Body of pancreas (tissue), 4 donors: ENCODE measurements at places on chromosomes 3 and 15. TPM values are rescaled to one million over a fixed set of nuclear protein-coding genes. Genes with fewer than 3 reads are reported as not detected.

DNA sequence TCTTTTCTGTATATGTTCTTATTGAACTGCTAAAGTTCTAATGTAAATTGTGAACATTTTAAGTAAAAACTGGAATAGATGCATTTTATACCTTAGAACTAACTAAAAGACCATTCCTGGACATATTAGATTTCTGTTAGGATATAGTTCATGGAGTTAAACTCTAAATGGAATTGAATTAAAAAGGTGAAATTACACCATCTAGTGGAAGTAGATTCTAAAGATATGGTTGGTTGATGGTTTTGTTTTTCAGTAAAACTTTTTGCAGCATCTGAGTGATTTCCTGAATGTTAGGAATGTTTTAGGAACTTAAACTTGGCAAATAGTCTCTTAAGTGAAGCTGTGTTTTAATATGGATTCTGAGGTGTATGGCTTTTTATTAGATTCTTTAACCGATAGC, 96.8 kb downstream of the SLMAP start:
- DNase-seq: no peak

- no peak for DNase-seq
Measured at GRCh38 chr15:63531586-63531985, 27.2 kb downstream of the USP3 start.

DNA sequence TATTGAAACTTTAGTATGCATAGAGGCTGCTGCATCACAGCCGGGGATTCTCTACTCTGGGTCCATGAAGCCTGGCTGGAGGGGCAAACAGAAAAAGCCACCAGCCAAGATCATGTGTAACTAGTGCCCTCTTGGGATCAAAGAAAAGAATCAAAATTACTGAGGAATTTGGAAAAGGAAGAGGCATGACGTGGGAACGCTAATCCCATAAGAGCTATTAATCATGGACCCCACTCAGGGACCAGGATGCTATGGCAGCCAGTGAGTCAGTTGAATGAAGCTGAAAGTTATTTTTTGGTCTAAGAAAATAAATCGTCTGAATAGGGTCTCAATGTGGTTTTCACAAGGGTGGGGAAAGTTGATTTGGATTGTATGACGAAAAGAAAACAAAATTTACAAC, 1165.1 kb downstream of the ROBO2 start:
- DNase-seq: no peak

DNA sequence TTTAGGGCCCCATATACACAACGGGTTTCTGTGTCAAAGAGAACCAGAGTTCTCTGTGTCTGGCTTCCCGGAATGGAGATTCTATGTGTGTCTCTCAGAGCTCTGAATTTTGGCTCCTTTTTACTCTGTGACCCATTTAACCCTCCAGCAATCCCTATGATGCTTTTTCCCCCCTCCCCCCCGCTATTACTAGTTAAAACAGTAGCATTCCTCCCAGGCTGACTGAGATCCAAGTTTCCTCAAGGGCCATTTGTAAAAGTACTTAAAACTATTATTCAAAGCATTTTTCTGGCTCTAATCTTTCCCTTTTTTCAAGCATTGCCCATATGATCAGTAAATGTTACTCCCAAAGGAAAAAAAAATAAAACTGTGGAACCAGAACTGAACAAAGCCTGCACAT, 6.6 kb upstream of the STAC start:
- no peak for DNase-seq

DNA sequence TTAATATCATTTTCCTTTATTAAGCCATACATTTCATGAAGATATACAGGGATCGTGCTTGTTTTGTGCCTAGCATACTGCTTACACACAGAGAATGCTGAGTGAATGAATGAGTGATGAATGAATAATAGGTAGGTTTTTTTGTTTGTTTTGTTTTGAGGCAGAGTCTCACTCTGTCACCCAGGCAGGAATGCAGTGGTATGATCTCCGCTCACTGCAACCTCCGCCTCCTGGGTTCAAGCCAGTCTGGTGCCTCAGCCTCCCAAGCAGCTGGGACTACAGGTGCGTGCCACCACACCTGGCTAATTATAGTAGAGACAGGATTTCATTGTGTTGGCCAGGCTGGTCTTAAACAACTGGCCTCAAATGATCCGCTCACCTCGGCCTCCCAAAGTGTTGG, 400.0 kb downstream of the ROBO1 start:
- no peak for DNase-seq

- DNase-seq: no peak
Measured at GRCh38 chr3:114872050-114872449, 275.0 kb downstream of the ZBTB20 start.

DNA sequence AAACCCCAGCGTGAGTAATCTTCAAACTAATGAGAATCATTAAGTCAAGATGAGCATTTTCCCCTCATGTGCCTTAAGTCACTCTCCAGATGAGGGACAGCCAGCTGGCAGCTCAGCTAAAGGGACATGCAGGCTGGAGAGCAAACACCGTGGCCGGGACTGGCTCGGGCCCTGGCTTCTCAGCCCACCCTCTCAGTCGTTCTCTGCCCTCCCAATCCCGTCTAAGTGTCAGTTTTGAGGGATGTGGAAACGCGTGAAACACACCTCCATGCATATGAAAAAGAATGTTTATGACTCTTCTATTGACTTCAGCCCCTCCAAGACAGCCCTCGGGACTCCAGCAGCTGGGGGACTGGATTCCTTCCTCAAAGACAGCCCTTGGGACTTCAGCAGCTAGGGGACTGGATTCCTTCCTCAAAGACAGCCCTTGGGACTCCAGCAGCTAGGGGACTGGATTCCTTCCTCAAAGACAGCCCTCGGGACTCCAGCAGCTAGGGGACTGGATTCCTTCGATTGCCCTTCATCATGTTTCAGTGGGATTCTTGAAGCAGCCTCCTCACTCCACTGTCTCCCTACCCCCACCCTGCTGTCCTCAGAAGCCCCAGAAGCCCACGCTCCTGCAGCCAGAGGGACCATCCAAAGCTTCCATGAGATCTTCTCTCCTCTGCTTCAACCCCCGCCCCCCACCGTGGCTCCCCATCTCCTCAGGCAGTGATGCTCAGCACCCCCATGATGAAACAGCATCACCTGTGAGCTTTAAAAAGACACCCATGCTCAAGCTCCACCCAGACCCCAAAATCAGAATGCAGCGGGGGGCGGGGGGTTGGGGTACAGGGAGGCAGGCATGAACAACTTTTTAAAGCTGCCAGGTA, 228.9 kb downstream of the XXYLT1 start:
- DNase-seq: no peak

- no peak for DNase-seq
Measured at GRCh38 chr3:151979906-151980305, 106.5 kb downstream of the SUCNR1 start.

DNA sequence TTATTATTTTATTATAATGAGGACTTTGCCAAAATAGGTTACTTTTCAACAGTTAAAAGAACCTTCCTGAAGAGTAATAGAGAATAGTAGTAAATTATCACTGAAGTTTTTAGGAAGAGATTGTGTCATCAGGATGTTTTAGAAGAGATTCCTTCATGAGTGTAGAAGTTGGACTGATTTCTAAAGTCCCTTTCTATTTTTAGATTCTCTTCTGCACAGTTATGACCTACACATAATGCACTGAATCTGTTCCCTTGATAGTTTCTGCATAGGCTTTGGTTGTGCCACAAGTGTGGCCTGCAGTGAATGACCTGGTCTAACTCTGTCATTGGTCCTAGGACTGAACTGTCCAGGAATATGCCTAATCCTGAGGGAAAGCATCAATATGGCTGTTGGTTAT, 23.9 kb downstream of the SLC35A5 start:
- DNase-seq: no peak

GRCh38 chr3:135966962-135967274, 1.4 kb downstream of the PPP2R3A start:
- DNase-seq: no peak

DNA sequence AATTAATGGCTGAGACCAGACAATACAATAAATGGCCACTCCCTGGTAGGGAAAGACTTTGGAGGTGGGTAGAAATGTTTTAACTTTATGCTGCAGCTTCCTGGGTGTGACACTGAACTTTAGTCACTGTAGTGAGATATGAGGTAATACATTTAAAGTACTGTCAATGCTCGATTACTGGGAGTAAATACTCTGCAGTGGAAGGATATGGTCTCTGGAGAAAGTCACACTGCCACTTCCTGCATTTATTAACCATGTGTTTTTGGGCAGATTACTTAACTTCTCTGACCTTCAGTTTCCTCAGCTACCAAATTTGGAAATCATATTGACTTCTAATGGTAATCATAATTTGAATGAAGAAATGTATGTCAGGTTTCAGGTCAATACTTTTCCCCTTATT, 317.1 kb upstream of the TGFBR2 start:
- no peak for DNase-seq

DNA sequence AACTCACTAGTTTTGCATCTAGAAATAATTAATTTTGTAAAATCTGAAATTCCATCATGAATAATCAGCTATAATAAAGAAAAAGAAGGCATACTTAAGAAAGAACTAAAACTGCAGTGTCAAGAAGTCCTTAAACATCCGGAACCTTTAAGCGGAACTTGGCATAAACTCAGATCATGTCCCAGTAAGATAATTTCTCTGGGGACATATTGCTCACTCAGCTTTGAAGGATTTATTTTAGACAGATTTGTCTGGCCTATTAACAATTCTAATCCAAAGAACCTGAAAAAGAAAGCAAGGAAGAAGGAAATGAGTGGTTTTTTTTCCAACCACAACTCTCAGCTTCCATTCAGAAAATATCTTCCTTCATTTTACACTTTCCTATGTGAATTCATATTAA, 850.3 kb downstream of the ROBO1 start:
- DNase-seq: no peak

DNA sequence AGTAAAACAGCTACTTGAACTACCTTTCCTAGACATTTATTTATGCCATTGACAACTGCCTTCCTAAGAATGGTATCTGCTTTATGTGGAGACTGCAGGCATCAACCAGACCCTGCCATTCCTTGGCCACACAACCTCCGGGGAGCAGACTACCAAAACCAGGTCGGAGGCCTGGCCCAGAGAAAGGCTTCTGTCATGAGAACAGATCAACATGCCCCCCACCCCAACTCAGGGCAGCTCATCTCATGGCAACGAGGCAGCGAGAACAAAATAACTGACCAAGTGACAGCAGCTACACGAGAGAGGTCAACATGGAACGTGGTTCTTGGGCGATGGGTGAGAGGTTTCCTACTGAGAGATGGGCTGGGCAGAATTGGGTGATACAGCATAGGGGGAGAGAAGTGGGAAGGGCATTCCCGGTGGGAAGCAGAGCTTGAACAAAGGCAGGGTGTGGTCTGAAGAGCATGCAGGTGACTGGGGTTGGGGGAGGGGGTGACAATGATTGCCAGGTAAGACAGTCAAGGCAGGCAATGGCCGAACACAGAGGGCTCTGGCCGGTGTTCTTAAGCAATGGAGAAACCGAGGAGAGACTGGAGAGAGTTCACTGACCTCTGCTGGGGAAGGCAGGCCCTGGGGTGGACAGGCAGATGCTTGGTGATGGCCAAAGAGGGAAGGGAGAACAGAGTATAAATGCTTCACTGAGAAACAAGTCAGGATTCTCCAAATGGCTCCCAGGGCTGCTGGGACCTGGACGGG, 33.9 kb downstream of the CCDC12 start:
- DNase-seq: no peak

GRCh38 chr15:79474252-79474651, 42.1 kb downstream of the MINAR1 start:
- no peak for DNase-seq

DNA sequence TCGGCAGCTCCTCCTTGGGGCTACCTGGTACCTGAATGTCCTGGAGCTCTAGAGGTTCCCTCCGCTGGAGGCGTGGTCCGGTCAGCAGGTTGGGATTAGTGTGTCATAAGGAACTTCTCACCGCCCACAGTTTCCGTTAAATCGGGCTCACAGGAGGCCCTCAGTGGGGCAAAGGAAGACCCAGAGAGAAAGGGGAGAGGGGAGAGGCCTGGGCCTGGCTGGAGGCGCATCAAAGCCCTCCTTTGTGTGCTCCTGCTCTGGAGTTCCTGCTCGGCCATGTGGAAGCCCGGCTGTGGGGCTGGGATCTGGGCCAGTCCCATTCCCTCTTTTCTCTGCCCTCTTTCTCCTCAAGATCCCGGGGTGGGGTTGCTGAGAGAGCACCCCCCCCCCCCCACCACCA, at the start of gene RLBP1:
Gene RLBP1, minus strand, starts transcription at position 37 of the 400 bp plus-strand sequence. CDS start 2,604 bp downstream, outside the sequence.
- no peak for DNase-seq

DNA sequence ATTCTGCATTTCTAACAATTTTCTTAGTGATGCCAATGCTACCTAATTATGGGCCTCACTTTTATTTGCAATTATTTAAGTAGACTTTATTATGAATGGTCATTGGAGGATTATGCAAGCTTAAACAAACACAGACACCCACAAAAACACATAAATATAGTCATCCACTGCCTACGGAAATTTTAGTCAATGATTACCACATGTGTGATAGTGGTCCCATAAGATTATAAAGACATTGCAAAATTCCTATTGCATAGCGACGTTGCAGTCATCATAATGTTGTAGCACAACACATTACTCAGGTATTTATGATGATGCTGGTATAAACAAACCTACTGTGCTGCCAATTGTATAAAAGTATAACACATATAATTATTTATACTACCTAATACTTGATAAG, 247.8 kb upstream of the ALCAM start:
- no peak for DNase-seq

DNA sequence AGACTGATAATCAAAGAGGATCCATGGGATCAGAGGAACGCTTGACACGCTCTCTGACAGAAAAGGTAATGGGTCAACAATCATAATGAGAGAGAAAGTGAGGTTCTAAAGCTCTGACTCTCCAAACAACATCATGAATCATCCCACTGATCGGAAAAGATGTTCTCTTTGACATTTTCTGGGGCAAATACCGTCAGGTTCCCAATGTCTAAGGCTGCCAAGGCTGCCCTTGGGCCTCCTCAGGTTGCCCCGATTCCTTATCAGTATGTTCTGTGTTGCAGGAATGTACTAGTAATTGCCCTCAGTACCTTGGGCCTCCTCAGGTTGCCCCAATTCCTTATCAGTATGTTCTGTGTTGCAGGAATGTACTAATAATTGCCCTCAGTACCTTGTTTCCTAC, 60.9 kb downstream of the NPTN start:
- DNase-seq: no peak

Gene MB21D2
- 0.66 TPM for total RNA-seq

Gene ALS2CL
- total RNA-seq: 30.3 TPM

Gene HHATL
- 0.26 TPM for total RNA-seq

Gene FBXL22
- not detected for total RNA-seq

Gene HYAL2
- 48.3 TPM for total RNA-seq

Gene MNS1
- 4.0 TPM for total RNA-seq

Gene KBTBD13
- not detected for total RNA-seq

Gene EPB42
- not detected for total RNA-seq

Gene CCR8
- total RNA-seq: not detected

Gene AADACL2
- not detected for total RNA-seq

Gene KLHL6
- total RNA-seq: 1.6 TPM

Gene GPR176
- total RNA-seq: not detected

Gene SPTSSB
- total RNA-seq: 3.4 TPM
